HuH-7.5 (cell line): ENCODE measurements at places on chromosomes 4 and X.
A peak's percentile ranks its signal among the peaks of the same experiment; 100 is the strongest.

- DNase-seq, result no peak
Measured at GRCh38 chrX:31499109-31499508, 427.3 kb upstream of the FTHL17 start.

GRCh38 chr4:7784131-7784870 is 155.4 kb downstream of the AFAP1 start:
- no peak for DNase-seq

DNA sequence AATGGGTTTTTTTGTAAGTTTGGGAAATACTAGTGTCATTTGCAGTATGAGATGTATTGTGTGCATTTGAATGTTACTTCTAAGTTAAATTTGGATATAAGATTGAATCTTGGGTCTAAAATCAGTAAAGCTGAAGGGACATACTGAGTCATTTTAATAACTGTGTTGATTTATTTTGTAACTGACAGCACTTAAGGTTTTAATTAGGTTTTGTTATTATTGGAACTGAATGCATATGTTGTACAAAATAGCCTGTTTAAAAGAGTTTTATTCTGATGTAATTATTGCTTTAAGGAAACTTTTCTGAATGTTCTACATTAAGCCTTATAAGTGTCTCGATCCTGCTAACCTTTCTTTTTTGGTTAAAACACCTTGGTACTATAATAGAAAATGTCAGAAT is 396.6 kb downstream of the MAPK10 start:
- DNase-seq, result no peak

- DNase-seq, result no peak
Measured at GRCh38 chr4:108044951-108045686, 55.4 kb downstream of the HADH start.

GRCh38 chr4:153472122-153473037 is 6.2 kb downstream of the TMEM131L start:
- DNase-seq, result no peak

DNA sequence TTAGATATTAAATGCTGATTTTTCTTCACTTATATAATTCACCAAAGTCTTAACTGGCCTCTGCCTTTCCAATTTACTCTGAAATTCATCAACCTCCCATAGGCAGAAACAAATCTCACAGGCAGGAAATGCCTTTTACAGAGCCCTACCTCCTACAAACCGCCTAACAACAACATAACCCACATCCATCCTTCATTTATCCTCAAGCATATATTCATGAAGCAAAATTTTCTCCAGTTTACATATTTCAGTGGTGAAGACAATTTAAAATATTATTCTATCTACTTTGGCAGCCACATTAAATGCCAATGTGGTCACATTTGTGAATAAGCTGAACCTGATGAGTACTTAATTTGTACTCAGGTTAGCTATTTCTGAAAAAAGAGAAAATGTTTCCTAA is 30.3 kb downstream of the SEPSECS start:
- DNase-seq, result no peak

DNA sequence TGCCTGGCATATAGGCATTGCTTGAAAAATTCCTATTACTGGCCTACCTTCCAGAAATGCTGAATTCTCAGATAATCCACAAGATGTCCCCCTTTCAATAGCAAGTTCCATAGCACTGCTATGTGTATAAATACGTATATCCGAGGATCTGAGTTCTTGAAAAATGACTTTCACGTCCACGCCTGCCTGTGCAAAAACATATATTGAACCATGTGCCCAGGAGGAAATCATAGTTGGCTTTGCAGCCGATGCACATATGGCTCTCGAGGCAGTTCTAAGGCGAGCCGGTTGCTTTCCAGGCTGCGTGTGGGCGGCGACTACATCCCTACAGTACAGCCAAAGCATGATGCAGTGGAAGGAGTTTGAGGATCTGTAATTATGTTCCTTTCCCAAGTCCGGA is 55.4 kb upstream of the ESX1 start:
- peak; percentile 1 for DNase-seq

DNA sequence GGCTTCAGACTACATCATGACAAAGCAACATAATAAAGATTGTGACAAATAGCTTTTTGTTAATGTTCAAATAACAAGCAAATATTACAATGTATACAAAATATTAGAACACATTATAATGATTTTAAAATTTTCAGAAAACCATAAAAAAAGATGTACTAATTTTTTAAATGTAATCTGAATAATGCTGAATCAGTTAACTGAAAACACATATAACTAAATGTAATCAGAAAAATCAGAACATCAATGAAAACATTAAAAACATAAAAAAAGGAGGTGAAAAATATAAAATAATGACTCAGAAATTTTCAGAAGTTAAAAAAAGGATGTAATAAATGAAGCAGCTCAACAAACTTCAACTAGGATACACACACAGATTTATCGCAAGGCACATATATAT is 53.5 kb downstream of the ZNF721 start:
- DNase-seq, result no peak

DNA sequence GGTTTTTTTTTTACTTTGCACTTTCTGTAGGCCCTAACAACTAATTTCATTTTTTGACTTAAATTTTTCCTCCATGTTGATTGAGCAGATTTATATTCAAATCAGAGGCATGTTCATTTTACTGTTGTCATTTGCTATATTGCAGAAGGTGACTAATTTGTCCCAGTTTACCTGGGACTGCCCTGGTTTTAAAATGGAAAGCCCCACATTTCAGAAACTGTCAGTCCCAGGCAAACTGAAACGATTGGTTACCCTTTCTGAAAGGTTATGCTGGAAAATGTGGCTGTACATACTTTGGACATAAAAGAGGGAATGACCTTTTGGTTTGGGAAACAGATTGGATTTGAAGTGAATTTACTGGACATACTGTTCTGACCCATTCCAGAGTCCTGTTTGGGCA is 160.0 kb downstream of the SPCS3 start:
- DNase-seq, result no peak

- DNase-seq, result no peak
Measured at GRCh38 chrX:17682259-17682658, 55.0 kb upstream of the SCML1 start.

- no peak for DNase-seq
Measured at GRCh38 chr4:104818579-104818978, 323.9 kb upstream of the CXXC4 start.

DNA sequence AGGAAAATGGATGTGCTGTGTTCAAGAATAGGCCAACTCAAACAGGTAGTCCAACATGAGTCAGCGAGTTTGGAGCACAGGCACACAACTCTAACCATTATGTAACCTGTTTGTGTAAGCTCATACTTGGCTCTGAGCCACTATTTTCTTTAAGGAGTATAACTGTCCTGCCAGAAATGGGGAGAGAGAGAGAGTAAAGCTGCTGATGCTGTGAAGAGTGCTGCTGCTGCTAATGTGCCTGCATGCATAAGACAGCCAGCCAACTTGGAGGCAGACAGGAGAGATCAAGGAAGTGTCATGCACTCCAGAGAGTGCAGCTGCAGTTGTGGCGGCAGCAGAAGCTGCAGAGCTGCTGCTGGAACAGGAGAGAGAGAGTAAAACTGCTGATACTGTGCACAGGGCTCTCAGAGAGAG is 11.7 kb upstream of the STATH start:
- DNase-seq, result peak; percentile 8

DNA sequence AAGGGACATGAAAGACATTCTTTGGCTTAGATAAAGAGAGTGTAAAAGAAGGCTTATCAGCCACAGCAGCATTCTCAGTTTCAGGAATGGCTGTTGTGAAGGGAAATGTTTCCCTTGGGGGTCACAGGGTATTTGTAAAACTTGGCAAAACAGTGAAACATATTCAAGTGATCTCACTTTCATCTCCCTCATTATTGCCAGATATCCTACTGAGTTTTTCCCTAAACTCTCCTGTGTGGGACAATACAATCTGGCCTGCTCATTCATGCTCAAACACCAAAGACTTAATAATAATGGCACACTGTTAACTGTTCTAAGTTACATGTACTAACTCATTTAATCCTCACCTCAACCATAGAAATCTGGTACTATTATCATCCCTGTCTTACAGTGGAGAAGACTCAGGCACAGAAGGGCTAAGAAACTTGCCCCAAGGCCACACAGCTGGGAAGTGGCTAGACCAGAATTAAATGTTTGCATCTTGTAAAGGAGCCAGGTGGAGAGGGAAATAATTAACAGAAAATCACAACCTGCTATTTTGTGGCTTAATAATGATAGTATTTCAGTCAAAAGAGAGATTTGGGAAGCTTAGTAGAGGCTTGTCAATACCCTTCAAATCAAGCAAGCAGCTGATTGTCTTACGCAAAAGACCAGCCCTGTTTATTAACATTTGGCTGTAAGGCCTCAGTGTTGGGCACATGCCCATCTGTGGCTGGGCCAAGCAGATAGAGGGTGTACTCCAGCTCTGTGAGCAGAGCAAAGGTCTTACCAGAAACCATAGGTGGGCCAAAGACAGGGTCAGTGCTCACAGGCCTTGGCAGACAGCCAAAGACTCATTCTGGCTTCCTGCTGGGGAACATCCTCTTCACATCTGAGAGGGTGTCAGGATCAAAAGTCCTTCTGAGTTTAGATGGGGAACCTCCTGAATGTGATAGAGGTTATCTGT is 17.3 kb downstream of the SMPX start:
- no peak for DNase-seq

- DNase-seq, result no peak
Measured at GRCh38 chr4:140742838-140743193, 13.4 kb downstream of the TBC1D9 start.

- no peak for DNase-seq
Measured at GRCh38 chr4:90027565-90027964, 99.6 kb upstream of the CCSER1 start.

- DNase-seq, result peak; percentile 38
Measured at GRCh38 chrX:70262952-70263567, 3.1 kb upstream of the P2RY4 start.
